Effector CD4-positive, alpha-beta T cell (primary cell): ENCODE measurements at places on chromosomes 1 and 21.

GRCh38 chr1:180909005-180909414 is 3.7 kb upstream of the KIAA1614 start:
- no peak for DNase-seq

DNA sequence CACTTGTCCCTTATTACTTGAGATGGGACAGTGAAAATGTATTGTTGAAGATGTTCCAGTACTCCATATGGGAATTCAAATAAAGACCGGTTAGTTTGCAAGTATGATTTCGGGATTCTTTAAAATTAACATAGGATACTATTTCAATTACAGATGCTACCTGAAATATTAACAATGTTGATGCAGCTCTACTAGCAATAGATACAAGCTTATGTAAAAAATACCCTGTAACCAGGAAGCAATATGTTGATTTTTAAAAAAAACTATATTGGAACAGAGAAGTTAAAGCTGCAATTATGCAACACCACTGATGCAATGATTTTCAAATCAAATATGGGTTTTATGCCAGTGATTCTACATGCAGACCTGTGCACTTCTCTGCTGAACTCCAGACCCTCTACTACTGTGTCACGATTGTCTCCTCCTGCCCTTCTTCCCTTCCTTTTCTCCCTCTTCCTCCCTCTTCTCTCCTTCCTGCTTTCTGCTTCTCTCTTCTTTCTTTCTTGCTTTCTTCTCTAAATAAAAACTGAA is 179.2 kb downstream of the ATP6V1G3 start:
- DNase-seq = no peak

DNA sequence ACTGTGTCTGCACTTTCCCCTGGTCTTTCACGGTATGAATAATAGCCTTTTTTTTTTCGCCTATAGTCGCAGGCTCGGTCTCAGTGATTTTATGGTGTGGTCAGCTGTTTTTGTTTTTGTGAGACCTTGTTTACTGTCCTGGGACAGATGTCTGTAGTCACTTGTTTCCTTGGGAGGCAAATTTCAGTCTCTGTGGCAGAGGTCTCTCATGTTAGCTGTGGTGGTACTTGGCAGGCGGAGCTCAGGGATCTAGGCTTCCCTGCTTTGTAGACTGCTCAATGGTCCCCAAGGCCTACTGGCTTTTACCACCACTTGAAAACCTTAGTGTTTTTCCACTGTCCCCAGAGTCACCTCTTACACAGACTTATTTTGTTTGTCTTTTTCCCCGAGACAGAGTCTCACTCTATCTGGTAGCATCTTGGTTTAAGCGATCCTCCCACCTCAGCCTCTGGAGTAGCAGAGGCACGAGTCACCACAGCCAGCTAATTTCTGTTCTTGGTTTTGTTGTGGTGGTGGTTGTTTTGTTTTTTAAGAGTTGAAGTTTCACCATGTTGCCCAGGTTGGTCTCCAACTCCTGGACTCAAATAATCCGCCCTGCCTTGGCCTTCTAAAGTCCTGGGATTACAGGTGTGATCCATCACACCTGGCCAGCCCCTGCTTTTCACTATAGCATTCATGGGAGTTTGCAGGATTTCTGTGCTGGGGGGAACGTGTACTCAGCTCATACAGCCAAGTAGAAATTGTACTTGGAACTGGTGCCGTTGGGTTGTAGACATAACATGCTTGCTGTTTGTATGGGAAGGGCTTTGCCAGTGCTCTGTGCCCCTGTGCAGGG is 10.3 kb downstream of the RNU1-2 start:
- no peak for DNase-seq

- no peak for DNase-seq
These were observed 35.8 kb downstream of the EPHX1 start for GRCh38 chr1:225845571-225846259.

DNA sequence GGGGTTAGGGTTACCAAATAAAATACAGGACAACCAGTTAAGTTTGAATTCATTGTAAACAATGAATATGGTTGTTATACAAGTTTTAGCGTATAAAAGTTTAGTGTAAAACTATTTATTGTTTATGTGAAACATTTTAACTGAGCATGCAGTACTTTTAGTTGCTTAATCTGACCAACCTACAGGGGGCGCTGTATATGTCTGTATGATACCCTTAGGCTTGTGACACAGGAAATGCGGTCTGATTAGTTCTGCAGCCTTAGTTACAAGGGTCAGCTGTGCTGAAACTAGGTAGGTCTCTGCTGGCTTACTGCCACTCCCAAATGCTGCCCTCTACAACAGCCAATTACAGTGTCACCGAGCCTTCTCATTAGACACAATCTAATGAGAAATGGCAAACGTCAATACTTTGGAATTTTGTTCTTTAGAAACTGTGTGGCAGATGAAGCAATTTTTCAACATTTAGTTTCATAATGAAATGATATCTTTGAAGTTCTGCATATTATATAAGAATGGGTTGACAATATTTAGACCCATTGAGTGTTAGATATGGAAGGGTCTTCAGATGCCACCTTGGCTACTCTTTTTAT is 56.2 kb downstream of the NTNG1 start:
- DNase-seq = no peak

GRCh38 chr21:32994305-32994704 is 31.4 kb upstream of the OLIG2 start:
- DNase-seq = no peak

DNA sequence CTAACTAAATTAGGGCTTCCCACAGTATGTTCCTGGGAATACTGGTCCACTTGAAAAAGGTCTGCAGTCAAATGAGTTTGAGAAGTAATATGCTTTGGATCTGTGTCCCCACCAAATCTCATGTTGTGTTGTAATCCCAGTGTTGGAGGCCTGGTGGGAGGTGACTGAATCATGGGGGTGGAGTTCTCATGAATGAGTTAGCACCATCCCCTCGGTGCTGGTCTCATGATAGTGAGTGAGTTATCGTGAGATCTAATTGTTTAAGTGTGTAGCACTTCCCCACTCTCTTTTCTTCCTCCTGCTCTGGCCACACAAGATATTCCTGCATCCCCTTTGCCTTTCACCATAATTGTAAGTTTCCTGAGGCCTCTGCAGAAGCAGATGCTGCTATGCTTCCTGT is 16.9 kb upstream of the DMRTB1 start:
- no peak for DNase-seq

DNA sequence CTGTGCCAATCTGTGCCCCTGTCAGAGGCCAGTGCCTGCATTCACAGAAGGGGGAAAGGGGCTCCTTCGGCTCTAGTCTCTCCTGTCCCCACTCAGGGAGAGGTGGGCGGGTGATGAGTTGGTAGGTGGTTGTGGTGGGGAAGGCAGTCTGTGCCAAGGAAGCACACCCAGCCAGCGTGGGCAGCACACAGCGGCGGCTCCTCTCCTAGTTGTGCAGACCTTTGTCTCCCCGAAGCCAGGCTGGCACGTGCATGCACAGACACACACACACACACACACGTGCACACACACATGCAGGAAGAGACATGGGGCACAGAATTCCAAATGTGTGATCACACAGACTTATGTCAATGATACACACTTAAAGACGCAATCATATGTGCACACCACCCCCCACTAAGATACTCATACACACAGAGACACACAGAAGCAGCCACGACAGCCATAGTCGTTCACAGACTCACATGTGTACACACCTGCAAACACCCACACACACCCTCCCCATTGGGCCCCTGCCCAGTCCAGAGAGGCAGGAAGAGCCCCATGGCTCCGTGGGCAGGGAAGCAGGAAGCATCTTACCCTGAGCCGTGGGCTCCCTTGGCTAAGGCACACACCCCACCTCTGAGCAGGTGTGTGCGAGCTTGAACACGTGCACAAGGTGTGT is 16.4 kb downstream of the RIMS3 start:
- no peak for DNase-seq

DNA sequence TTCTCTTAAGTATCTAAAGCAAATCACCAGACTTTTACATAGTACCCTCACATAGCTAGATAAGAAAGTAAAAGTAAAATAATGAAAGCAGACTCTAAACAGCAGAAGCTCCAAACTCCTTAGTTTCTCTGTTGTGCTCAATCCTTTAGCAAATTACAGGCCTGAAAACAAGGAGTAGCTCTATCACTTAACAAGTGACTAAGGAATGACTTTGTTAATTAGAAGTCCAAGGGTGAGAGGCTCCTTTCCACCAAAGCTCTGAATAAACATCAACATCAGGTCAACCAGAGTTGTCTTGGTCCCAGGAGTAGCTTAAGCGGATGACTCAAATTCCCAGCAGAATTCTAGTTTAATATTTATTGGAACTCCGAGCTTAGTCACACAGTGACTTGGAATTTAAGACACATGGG is 5.9 kb downstream of the NRIP1 start:
- DNase-seq = no peak

- DNase-seq = peak; percentile 4
These were observed 43.5 kb upstream of the DNAJC6 start for GRCh38 chr1:65265651-65266351.

GRCh38 chr1:14184454-14184853 is 414.0 kb upstream of the KAZN start:
- DNase-seq = no peak

DNA sequence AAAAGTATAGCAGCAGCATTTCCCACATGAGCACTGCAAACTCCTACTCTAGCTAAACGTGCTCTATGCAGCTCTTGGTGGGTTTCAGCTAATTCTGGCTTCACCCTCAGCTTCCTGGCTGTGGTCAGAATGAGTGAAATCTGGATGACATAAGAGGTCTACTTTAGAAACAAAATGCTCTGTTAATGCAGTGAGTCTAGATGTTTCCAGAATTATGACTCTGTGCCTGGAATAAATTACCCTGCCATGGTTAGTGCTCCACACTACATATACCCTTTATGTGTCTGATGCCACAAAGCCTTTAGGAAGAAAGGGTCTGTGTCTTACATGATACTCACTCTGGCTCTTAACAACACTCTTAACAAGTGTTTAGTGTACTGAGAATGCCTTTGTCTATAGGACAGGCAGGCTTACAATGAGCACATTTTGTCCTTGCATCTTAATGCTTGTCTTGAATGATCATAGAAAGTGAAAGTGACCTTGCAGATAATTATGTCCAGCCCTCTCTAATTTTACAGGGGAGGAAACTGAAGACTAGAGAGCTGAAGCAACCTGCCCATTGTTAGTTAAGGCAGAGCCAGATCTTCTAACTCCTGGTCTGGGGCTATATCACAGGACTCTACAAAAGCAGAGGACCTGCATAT is 9.2 kb downstream of the S100A10 start:
- DNase-seq = no peak

GRCh38 chr1:155051777-155052398 is 772 bp downstream of the ADAM15 start:
- peak; percentile 25 for DNase-seq

- no peak for DNase-seq
These were observed 61.5 kb downstream of the HSPG2 start for GRCh38 chr1:21875621-21876063.

DNA sequence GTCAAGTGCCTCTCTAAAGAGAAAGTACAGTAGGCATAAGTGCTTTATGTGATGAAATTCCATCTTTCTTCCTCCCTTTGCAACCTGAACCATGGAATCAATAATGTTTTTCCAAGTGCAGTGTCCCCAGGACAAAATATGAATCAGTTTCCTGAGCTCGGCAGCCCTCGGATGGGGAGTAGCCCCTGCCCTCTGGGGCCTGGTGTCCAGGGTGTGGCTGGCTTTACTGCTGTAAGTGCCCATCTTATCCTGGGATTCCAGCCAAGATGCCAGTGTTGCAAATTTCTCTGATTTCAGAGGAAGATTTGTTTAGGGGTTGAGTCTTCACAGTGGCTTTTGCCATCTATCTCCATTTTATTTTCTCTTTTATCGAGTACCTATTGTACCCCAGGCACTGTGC is 40.5 kb upstream of the SRP9 start:
- no peak for DNase-seq

DNA sequence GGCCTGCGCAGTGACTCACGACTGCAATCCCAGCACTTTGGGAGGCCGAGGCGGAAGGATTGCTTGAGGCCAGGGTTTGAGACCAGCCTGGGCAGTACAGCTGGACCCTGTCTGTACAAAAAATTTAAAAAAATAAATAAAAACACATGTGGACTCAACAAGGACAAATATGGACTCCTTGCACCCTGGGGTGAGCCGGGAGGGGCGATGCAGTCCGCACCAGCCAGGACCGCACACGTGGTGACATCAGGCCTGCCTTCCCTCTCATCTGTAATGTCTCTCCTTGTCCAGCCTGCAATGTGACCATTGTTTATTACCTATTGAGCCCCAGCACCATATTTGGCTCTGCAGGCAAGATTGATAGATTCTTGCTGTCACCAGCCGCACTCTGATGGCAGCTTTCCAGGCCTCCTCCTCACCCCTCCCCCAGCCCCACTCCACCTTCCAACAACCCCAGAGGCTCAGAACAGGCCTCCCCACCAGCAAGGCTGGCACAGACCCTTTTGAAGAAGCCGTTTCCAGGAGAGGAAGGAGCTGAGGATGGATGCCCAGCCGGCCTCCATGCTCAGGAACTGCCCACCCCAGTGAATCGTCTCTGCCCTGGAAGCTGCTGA is 55.2 kb downstream of the IRF2BP2 start:
- DNase-seq = no peak

DNA sequence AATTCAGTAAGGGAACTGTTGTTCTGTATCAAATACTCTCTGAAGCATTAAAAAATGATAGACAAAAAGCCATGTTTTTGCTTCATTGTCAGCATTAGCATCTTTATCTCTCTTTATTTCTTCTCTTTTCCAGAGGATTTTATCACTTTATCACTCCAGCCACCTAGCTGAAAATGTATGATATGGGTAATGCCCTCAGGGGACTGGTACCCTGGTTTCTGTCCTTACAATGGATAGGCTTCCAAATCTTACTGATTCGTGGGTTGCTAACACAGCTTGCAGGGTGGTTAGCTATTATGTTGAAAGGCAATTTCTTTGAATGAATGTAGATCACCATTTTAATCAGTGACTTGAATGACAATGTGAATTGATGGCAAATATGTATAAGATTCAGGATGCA is 23.3 kb upstream of the HRNR start:
- no peak for DNase-seq

DNA sequence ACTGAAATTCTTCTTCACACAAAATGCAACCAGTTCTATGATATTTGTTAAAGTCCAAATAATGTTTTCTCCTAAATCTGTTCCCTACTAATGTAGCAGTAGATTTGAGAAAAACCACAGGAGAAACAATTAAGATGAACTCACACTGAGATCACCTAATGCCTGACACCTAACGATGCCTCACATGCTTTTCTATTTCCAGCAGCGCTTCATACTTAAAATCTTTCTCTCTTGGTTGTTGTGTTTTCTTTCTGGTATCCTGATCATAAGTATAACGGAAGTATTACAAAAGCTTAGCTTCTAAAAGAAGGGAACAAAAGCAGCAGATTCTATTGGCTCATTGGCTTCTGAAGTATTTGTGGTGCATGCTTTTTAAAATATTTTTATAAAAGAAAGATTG is 267.2 kb upstream of the SGIP1 start:
- no peak for DNase-seq

GRCh38 chr1:153985341-153985912 is 712 bp downstream of the RAB13 start:
- no peak for DNase-seq

- no peak for DNase-seq
These were observed 191.4 kb downstream of the ZBTB18 start for GRCh38 chr1:244242446-244242845.
